Activated CD8-positive, alpha-beta memory T cell treated with anti-CD3 and anti-CD28 coated beads, Interleukin-2, amount 10 ng/mL, durations not matched to agents 7 days and 5 days (primary cell): ENCODE measurements at places on chromosomes 5 and 9. TPM values are rescaled to one million over a fixed set of nuclear protein-coding genes. Genes with fewer than 3 reads are reported as not detected.

DNA sequence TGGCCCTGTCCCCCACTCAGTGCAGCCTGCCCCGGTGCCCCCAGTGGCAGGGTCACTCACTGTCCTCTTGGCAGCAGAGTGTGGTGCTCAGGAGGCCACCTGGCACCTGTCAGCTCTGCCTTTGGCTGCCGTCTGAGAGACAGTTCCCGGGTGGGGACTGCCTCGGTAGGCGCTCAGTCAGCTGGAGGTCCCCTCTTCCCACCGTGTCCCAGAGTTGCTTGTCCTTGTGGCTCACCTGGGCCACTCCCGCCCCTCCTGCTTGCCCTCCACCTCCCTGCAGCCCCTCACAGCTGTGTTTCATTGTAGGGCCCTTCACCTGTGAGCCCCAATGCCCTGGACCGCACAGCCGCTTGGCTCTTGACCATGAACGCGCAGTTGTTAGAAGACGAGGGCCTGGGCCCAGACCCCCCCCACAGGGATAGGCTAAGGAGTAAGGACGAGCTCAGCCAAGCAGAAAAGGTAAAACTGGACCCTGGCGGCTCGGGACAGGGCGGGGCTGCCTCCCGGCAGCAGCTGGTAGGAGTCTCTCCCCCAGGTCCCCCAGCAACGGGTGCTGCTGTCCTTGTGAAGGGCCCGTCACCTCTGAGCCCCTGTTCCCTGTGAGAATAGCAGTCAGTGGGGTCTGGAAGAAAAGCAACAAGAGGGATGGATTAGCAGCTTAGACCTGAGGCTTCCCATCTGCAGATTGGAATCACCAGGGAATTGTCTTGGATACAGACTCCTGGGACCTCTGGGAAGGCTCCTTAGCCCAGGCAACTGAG lies 122.7 kb downstream of the DAB2IP start:
- DNase-seq = no peak

DNA sequence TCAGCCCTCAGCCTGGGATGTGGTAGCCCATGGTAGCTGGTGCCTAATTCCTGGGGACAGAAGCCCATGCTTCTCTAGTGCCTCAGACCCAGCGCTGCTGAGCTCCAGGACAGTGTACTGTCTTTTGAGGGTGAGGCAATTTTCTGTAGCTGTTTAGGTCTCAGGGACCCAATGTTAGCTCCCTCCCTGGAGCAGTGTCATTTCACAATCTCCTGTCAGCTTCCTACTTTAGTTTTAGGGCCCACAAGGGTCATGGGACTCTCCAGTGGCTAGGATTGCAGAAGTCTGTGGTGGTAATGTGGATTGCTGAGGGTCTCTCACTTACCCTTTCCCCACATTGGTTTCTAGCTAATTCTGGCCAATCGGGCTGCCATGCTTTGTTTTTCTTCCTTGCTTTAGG lies 67.7 kb upstream of the CCL21 start:
- no peak for DNase-seq

- no peak for DNase-seq
Measured at GRCh38 chr5:165903835-165904234, 2387.6 kb upstream of the WWC1 start.

DNA sequence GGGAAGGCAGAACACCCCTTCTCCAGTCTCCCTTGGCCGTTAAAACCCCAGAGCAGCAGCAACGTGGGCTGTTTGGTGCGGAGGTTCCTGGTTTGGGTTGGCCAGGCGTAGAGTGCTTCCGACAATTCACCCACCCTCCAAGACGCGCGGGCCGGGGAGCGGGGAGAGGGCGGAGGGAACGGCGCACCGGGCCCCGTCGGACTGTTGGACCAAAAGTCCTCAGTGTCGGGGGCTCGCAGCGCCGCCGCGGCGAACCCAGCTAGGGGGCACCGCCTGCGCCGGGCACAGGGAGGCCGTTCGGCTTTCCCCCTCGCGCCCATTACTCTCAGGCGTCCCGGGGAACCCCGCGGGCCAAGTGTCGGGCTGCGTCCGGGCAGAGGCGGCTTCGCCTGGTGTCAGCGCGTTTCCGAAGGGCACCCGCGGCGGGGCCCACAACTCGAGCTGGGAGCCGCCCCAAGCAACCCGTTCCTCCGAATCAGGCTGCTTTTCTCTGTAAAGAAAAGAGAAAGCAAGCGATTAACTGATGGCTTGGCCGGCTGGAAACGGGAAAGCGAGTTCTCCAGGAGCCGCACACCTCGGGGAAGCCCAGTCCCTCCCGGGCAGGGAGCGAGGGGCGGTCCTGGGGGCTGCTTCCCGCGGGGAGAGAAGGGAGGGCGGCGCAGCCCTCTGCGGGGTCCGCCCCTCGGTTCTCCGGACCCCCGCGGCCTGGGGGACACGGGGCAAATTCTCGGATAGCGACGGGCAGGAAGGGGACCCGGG lies 145.5 kb downstream of the ERCC6L2 start:
- peak; percentile 71 for DNase-seq

DNA sequence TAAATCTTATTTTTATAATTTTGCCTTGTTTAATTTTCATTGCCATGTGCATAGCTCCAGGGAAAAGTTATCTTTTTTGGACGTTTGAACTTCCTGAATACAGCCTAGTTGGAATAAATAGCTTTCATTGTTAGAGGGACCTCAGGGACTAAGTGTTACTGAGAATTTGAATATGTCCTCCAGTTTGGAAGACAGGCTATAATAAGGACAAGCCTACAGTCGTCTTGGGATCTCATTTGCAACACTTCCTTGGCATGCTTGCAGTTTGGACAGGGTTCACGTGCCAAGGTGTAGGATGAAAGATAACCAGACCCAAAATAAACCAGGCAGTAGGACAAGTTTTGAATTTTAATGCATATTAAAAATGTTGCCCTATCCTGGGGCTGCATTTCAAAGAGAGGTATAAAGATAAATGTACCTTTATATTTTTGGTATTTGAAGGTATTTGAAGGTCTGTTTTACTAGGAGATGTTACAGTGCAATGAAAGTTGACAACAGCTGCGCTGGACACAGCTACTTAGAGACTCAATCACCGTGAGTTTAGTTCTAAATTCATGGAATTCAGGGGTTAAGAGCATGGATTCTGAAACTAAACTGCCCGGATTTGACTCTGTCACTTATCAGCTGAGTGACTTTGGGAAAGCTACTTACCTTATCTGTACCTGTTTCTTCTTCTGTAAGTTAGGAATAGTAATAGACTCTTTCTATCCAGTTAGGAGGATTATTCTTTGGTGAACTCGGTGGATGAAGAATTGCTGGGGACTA lies 134.1 kb downstream of the ACTBL2 start:
- DNase-seq = no peak

GRCh38 chr5:109844148-109844547 lies 154.4 kb downstream of the MAN2A1 start:
- DNase-seq = no peak

DNA sequence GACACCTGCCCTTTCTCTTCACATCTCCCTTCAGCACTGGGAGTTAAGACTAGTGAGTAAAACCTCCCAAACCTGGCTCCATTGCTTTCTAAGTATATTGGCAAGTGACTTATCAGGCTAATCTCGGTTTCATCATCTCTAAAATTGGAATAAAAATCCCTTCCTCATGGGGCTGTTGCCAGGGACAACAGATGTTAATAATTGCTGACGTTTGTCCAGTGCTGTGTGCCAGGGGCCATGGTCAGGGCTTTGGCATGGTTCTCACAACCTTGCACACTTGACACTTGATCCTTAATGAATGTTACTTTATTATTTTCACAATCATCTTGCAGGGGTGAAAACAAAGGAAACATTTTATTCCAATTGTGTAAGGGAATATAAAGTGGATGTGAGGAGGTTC lies 1262.0 kb upstream of the WWC1 start:
- no peak for DNase-seq

GRCh38 chr9:10479172-10479571 lies 133.6 kb downstream of the PTPRD start:
- DNase-seq = no peak

DNA sequence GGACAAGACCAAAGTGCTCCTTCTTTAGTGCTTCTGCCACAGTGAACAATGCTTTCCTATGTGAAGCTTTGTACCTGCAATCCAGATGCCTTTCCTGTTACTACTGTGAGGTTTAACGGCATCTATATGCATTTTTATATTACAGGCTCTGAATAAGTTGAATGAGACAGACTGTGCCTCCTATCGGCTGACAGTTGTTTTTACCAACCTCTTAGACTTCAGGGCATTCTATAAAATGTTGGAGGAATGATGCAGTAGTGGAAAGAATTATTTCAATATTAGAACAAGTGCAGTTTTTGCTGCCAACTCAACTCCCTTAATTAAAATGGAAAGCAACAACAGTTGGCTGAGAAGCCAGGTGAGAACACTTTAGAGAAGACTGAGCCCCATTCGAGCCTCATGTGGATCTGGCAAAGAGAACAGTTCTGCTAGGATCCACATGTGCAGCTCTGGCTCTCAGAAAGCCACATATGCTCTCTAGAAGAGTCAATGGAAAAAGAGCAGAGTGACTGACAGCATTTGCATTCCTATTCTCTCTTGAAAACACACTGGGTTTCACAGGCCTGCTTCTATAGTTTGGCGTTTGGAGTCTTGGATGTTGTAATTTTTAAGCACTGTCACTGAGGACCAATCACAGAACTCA lies 147.5 kb downstream of the LURAP1L start:
- DNase-seq = no peak

GRCh38 chr9:133507246-133507965 lies 17.4 kb downstream of the MYMK start:
- no peak for DNase-seq

DNA sequence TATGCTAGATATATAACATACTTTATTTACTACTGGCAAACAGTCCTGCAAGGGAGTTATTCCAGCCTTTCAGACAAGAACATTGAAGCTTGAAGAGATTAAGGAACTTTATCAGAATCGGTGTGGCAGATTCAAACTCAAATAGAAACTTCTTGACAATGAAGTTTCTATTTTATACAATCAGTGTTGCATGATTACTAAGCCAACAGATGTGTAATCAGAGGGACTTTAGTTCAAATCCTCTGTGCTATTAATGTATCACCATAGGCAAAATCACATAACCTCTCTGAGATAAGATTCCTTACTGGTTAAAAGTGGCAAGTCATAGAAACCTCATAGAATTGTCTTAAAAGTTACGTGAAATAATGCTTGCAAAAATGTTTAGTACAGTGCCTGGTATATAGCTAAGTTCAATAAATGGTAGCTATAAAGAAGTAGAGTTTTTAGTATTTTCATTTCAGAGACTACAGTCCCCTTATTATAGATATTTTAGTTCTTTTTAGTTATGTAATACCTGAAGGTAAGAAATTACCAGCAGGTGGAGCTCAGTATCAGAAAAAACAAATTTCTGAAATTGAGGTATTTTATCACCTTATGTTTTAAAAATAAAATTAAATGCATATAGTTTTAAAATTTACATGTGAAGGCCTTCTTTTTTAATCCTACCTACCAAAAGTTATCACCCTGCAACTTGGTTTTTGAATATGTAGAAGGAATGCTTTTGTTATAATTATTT lies 172.1 kb downstream of the FER start:
- DNase-seq = no peak

GRCh38 chr5:116702776-116703175 lies 128.2 kb upstream of the SEMA6A start:
- no peak for DNase-seq

DNA sequence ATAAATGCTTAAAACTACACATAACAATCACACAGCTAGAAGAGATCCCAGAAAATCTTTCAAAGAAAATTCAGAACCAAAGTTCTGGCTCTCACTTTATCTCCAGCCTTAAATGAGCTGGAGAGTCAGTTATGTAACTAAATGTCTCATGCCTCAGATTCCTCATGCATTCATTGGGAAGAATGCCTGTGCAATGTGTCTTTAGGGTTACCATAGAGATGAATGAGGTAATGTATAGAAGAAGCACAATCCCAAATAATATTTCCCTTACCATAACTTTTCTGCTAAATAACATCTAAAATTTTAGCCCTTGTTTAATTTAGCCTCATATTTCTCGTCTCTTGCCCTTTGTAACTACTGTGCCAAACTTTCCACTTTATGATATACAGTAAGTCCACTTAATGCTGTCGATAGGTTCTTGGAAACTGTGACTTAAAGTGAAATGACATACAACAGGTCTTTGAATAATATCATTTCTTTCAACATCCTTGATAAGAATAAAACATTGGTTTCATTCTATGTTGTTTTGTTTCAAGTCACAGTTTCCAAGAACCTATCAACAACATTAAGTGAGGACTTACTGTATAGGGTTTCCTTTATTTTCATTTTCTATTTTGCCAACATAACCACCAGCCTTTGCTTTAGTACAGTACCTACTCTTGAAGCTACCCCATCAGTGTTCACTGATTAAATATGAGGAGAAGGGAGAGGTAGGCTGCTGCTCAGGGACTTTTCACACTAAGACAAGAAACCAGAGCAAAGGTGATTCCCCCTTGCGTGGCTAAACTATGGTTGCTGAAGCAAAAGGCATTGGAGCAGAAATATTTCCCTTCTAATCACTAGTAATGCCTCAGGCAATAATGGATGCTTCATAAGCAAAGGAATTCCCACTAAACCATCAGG lies 295.7 kb upstream of the PTGER4 start:
- DNase-seq = no peak

DNA sequence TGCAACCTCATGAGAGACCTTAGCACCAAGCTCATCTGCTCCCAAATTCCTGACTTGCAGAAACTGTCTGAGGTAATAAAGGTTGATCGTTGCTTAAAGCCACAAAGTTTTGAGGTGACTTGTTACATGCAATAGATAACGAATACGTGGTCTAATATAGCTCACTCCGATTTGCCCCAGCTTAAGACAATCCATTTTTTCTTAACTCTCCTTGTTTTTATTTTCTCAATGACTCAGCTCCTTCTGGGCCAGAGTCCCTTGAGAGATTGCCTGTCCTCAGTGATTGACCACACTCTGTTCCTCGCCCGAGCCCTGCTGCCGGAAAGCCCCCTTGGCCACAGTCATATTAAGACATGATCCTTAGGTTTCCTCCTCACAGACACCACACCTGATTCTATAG lies 63.7 kb upstream of the FANCC start:
- no peak for DNase-seq

- no peak for DNase-seq
Measured at GRCh38 chr9:104977580-104977979, 49.6 kb upstream of the ABCA1 start.

- DNase-seq = no peak
Measured at GRCh38 chr5:14908172-14908571, 36.6 kb upstream of the ANKH start.

- no peak for DNase-seq
Measured at GRCh38 chr5:78811121-78811817, 162.7 kb upstream of the LHFPL2 start.

- DNase-seq = no peak
Measured at GRCh38 chr9:70324963-70325362, 66.2 kb downstream of the SMC5 start.

- no peak for DNase-seq
Measured at GRCh38 chr5:24899180-24899579, 254.4 kb upstream of the CDH10 start.

GRCh38 chr9:133374612-133375115 lies 1.2 kb downstream of the SURF4 start:
- no peak for DNase-seq

GRCh38 chr9:116083837-116084236 lies 69.8 kb upstream of the PAPPA start:
- DNase-seq = no peak

GRCh38 chr9:23011669-23012068 lies 565.0 kb downstream of the DMRTA1 start:
- DNase-seq = no peak

GRCh38 chr9:109447329-109448076 lies 50.6 kb downstream of the PTPN3 start:
- peak; percentile 52 for DNase-seq

The CCNB1 gene
- total RNA-seq = 171 TPM

The GARIN3 gene
- 0.09 TPM for total RNA-seq

The CLIC3 gene
- 3.8 TPM for total RNA-seq

The RFK gene
- 17.0 TPM for total RNA-seq

The CACNA1B gene
- total RNA-seq = not detected

The NCBP1 gene
- 41.8 TPM for total RNA-seq

The ITGA1 gene
- total RNA-seq = 37.0 TPM

The SLC1A1 gene
- 0.14 TPM for total RNA-seq
